ENCODE measurements at places on chromosomes 13 and 19.

GRCh38 chr13:25065974-25066770, 29.8 kb upstream of the PABPC3 start:
- DNase-seq, result no peak

GRCh38 chr19:17322854-17323253, 11.8 kb downstream of the ANO8 start:
- DNase-seq, result no peak

GRCh38 chr13:49584771-49585182, 581 bp downstream of the RCBTB1 start:
- no peak for DNase-seq

DNA sequence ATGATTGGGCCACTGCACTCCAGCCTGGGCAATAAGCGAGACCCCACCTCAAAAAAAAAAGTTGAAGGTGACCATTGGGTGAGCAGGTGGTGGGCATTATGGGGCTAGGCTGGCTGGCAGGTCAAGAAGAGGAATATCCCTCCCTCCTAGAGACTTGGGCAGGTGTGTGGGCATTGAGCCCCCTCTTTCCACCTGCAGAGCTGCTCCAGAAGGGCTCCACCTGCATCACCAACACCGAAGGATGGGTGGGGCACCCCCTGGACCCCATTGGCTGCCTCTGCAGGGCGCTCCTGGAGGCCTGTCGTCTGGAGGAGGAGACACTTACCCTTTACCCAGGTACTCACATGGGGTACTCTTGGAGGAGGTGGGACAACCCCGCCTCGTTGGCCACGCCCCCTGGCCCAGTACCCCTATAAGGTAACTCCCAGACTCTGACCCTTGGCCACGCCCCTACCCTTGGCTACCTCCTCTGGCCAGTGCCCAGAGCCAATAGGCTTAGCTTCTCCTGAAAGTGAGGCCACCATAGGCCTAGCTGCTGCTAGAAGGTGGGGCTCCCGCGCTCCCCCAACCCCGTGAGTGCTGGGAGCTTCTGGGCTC, 21.9 kb downstream of the ZSWIM4 start:
- DNase-seq, result no peak

GRCh38 chr13:69751259-69751658, 356.4 kb upstream of the ATXN8OS start:
- DNase-seq, result no peak

- no peak for DNase-seq
Measured at GRCh38 chr19:33419788-33420130, 46.2 kb downstream of the CEBPG start.

DNA sequence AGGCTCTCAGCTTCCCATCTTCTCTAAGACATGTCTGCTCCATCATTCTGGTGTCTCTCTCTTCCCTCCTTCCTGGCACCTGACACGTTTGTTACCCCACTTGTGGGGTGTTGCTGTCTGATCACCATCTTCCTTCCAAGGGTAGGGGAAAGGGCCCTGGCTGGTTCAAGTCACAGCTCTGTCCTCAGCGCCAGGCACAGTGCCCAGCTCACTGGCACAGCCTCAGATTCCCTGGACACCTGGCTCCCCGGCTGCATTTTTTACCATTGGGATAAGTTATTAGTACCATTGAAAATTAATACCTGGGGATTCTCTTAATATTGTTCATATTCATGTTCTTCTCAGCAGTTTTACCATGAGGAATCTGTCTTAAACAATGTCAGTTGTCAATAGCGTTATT, 50.8 kb upstream of the LDLR start:
- DNase-seq, result no peak

DNA sequence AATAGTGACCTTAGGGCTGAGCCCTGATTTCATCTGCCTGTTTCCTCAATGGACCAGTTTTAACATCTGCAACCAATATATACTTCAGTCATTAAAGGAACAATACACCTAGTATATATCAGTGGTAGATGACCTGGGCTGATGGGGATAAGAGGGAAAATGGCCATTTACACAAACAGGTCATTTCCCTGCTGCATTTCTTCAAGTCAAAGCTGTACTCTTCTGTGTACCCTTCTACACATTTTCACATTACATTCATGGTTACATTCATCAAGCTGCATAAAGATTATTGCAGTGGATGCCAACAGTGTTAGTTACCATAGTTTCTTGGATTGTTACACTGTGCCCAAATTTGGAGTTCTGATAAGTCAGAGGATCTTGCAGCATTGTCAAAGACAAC, 81.2 kb upstream of the RAP2A start:
- no peak for DNase-seq

DNA sequence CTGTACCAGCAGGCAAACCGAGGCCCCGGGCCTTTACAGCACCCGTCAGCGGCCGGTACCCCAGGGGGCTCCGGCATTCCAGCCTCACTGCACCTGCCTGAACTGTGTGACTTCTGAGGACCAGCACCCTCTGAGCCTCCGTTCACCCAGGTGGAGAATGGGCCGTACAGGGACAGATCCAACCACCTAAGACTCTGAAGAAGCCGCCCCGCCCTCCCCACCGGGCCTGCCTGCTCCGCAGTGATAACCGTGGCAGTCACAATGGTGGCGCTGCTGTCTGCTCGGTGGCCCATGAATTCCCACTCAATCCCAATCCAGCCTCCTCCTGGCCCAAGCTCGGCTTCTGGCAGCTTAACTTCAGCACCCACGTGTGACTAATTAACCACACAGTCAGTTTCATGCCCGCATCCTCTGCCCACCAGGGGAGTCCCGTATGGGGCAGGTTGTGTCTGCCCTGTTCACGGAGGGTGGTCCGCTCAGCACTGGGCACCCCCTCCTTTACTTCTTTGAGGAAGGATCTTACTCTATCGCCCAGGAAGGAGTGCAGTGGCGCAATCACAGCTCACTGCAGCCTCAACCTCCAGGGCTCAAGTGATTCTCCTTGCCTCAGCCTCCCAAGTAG, 3.4 kb downstream of the TCF3 start:
- DNase-seq, result no peak

- no peak for DNase-seq
Measured at GRCh38 chr13:34578471-34578870, 363.6 kb upstream of the NBEA start.

DNA sequence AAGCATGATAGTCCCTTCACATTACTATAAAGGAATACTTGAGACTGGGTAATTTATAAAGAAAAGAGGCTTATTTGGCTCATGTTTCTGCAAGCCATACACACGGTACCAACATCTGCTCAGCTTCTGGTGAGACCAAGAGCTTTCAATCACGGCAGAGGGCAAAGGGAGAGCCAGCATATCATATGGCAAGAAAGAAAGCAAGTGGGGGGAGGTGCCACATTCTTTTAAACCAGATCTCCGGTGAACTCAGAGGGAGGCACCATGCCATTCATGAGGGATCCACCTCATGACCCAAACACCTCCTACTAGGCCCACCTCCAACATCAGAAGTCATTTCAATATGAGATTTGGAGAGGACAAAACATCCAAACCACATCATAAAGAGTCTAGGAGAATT, 20.3 kb downstream of the XPO4 start:
- no peak for DNase-seq

DNA sequence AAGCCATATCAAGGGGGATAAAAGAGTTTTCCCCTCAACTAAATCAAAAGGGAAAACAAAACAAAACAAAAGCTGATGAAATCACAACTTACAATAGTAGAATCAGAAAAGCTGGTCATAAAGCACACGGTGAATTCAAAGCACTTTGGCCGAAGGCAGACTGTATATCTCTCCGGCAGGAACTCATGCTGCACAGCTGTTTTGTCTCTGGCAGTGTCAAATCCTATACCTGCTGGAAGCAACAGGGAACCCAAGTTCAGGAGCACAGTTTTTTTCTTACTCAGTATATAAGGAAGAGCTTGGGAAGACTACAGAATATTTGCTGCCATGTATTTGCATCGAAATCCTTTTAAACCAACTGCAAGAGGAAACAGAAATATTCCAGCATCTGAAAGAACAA, 213.7 kb downstream of the RFC3 start:
- no peak for DNase-seq

GRCh38 chr19:40270362-40271089, 14.6 kb downstream of the AKT2 start:
- DNase-seq, result no peak

All from stimulated activated CD4-positive, alpha-beta T cell treated with anti-CD3 and anti-CD28 coated beads, Interleukin-1b, Interleukin-23, amount 100 ng/mL, for 1 hour (primary cell).